ENCODE measurements at places on chromosomes 1 and 21.

GRCh38 chr1:209791920-209792319, 7.6 kb upstream of the C1orf74 start:
- DNase-seq = no peak

GRCh38 chr1:110224240-110224995, 14.3 kb downstream of the KCNC4 start:
- DNase-seq = no peak

DNA sequence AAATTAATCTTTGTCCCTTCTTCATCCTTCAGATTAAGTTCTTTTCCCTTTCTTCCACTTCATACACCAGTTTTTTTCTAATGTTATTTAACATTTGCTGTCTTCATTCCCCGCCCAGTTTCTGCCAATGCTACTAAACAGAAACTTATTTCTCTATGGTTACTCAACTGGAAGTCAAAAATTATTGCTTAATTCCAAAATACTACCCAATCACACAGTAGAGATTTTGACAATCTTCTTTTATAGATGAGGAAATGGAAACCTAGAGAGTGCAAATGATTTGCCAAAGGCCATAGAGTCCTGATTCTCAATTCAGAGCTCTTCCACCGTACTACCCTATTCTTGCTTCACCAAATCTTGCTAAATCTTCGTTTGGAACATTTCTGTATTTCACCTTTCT, 58.1 kb upstream of the SH3GLB1 start:
- no peak for DNase-seq

- DNase-seq = no peak
Observed at GRCh38 chr1:110070671-110071242, at the start of gene ALX3. TSS of gene ALX3 (minus strand) at chr1:110070672. CDS start at chr1:110070612, 60 bp downstream.

DNA sequence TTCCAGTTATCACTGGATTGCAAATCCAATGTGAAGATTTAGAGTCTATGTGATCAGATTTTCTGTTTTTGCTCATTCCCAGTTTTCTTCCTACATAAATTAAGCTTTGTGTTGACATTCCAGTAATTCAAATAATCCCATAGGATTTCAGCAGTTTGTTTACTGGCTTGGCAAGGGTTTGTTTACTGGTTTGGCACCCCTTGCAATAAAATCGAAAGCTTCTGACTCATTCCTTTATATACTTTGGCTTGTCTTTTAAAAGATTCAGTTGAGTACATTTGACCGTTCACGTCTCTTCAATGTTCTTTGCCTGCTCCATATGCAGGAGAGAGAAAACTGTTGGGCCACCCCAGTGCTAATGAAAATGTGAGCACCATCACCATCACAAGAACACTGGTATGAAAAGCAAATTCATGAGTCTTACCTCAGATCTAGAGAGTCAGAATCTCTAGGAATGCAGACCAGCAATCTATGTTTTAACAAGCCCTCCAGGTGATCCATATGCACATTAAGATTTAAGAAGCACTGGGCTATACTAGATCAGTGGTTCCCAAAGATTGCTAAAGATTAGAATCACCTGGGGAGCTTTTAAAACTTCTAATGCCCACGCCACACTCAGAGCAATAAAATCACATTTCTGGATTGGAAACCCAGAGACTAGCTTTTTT, 32.8 kb downstream of the ZC3H11B start:
- DNase-seq = no peak

DNA sequence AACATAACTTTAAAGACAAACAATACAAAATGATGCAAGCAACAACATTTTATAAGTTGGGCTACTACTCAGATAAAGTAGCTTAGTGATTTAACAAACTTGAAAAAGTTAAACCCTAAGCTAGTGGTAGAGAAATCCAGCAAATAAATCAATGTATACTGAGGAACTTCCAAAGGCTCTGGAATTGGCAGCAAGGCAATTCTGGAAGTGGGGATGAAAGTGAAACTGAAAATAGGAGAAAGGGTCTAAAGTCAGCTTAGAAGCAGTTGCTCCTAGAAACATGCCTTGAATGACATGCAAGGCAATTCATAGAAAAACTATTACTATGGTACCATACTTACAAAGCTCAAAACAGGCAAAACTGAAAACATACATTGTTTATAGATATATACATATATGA, 90.0 kb upstream of the CAMK1G start:
- no peak for DNase-seq

DNA sequence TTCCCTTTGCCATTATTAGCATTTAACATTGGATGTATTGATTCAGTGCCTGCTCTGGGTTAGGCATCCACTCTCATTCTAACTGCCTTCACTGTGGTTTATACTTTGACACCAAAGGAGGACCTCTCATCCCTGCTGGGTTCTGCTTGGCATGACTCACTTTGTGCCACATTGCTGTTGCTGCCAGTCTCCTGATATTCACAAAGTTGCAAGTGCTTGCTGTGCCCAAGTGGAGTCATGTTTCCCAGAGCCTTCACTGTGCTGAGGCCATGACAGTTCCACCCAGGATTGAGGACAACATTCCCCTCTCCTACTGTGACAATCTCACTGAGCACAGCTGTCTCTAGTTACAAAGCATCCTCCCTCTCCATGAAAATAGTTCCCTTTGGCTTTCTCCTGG, 519.9 kb upstream of the USP24 start:
- no peak for DNase-seq

GRCh38 chr1:233082778-233083550, 132.6 kb downstream of the NTPCR start:
- DNase-seq = no peak

DNA sequence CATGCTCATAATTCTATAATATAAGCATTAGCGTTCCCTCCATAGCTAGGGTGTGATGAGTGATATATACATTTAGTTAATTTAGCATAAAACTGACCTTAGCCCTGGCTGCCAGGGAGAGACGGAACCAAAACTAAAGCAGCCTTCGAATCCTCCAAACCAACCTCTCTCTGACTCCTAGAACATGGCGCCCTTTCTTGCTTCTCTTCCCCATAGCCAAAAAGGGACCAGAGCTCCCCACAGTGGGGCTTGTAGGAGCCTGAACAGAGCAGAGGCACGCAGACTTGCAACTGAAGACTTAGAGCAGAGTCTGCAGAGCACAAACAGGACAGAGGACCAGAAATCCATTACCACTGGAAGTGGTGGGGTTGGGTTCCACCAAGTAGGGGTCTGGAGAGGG, 17.7 kb downstream of the IRF2BP2 start:
- no peak for DNase-seq

DNA sequence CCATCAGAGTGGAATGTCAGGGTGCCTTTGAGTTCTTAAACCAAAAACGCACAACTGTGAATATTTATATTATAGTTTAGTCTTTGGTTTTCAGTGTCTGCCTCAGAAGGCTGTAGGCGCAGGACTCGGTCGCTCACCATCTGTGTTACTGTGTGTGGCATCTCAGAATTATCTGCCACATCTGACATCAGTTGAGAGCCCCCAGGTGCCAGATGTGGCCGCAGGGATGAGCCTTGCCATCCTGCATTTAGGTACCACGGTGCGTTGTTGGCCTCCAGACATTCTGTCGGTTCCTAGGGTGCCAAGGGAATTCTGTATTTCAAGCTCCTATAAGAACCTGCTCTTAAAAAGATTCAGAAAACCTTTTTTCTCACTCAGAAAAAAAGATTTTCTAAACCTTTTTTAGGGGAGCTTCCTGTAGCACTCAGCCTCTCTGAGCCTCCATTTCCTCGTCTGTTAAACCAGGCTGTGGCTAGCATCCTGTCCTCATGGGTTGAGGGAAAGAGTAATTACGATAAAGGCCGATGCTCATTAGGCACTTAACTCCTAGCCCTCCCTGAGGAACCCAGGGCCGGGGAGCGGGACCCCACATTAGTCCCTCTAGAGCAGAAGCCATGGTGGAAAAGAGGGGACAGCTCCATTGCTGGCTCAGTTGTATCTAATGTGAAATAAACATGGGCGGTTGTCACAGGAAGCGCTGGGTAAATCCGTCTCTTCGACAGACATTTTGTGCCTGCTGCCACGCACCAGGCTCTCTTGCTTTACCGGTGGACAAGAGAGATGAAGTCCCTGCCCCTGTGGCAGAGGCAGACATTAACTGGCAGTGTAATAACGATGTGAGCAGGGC, 70.2 kb upstream of the MORC3 start:
- no peak for DNase-seq

DNA sequence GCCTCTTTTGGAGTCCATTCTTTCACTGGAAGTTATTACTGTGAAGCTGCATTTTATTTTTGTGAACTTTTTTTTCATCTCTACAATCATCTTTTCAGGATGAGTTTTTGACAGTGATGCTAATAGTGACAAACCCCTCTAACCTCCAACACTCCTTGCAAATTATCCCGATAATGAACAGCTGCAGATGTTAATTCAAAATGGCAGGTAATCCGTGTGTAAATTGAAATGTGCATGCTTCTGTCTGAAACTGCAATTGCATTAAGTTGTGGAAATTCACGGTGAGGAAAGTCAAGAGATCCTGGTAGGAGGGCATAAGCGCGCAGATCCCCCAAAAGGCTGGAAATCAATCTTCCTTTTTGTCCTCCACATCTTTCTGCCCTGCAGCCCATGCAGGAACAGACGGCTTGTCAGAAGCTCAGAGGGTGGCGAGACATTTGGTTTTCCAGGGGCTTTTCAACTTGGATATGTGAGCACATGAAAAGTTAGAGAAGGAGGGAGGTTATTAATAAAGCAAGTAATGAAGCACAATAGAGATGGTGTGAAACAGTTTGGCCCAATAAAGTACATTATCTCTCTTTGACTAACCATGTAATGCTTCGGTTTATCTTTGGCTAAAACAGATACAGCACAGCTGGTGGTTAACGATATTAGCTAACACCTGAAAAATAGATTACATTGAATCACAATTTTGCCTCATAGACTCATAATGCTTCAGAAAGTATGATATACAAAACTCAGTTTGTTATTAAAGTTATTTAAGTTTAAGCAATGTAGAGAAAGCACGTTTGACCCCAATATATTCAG, 143.5 kb upstream of the COA6 start:
- no peak for DNase-seq

DNA sequence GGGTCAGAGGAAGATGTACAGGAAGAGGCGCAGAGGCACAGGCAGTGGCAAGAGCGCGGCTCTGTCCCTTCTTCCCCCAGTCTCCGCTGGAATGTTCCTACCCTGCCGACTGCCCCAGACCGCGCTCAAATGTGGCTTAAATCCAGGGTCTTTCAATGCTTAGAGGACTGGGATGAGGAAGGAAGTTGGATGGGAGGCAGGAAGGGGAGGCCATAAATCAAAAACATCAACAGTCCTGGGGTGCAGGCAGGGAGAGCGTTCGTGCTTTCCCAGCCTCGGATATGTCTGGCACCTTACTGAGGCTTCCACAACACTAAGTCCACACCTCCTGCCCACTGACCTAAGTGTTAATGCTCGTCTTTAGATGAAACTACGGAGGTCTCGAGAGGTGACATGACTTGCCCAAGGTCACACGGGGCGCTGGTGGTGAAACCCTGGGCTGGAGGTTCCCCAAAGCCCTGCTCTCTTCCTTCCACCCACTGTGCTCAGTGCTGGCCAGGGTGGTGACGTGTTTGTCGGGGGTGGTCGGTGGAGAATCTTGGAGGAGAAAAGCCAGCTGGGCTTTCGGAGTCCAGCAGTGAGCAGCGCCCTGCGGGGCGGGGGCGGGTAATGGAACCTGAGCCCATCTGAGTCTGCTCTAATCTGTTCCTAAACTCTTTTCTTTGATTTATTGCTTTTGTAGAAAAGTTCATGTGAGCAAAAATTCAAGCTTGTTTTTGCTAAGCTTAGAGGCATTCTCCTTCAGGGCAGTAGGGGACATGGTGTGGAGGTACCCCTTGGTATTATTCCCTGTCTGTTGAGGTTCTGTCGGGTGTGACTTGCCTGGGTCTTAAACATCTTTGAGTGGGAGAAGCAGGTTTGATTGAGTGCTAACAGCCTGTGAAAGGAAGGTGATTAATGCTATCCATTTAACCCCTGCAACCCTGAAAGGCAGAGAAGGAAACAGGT, 708 bp downstream of the CDA start:
- peak; percentile 80 for DNase-seq

GRCh38 chr1:46248122-46248920, 758 bp downstream of the RAD54L start:
- DNase-seq = peak; percentile 63

- no peak for DNase-seq
Observed at GRCh38 chr1:223845037-223845809, 524 bp downstream of the TP53BP2 start.

GRCh38 chr1:57270927-57271698, 152.7 kb downstream of the DAB1 start:
- no peak for DNase-seq

DNA sequence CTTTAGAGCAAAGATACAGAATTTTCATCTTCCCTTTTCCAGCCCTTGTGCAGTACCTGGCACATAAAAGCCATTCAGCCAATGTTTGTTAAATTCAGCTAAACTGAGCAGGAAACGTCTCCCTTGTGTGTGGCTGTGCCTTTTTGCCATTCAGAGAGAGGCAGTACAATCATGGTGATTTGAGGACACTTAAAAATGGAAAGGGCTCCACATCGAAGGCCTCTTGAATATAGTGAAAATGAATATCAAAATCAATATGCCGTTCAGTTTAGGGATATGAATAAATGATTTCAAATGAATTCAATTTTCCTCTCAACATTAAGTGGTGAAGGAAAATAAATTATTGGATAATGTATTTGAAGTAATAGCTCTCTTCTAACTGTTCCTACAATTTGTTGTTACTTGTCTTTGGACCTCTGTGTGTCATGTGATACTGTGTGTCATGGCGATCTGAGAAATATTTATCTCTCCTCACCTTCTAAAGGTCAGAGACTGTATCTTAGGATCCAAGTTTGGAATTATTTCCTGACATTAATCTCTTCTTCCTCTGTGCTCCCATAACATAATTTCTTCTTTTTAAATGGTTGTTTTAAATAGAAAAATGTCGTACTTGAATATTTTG, 355.6 kb upstream of the ST6GALNAC5 start:
- no peak for DNase-seq

GRCh38 chr1:118479351-118479750, 294.3 kb upstream of the SPAG17 start:
- no peak for DNase-seq
